ENCODE measurements at places on chromosomes 1 and 21.
A peak's percentile ranks its signal among the peaks of the same experiment; 100 is the strongest.

DNA sequence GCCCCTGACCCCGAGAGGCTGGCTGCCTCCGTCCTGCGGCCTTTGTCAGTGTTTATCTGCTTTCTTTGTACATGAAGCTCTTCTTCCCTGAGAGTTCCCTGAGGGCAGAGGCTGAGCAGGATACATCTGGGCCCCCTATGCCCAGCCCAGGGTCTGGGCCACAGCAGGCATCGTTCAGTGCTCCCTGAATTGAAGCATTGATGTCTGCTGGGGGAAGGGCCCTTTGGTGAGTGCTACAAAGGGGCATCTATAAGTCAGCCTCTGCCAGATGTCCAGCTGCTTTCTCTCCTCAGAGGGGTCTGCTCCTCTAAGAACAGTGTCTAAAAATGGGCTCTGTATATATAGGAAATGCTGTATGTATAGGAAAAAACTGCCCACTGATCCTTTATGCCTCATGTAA lies 2.1 kb downstream of the HEYL start:
- DNase-seq = no peak

DNA sequence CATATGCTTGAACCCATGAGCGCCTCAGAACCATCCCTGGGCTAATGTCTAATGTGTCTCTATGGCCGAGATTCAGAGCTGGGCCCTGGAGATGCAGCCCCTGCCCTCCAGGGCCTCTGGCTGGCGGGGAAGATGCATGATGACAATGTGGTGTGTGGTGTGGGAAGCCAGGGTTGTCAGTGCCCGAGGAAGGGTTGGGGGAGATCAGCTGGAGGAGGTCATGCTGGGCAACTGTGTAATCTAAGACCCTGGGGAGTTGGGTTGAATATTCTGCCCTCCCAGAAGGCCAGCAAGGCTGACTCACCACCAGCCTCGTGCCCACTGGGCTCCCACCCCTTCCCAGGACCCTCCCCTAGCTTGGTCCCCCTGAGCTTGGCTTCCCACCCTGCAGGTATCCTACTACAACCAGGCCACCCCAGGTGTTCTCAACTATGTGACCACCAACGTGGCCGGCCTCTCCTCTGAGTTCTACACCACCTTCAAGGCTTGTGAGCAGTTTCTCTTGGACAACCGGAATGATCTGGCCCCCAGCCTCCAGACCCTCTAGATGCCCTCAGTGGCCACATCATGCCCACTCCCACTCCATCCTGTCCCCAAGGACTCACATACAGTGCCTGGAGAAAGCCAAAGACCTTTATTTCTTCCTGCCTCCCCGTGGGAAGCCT lies 14.6 kb downstream of the FAM151A start:
- no peak for DNase-seq

- DNase-seq = peak; percentile 76
Observed at GRCh38 chr1:225425201-225425786, 2.5 kb downstream of the LBR start.

DNA sequence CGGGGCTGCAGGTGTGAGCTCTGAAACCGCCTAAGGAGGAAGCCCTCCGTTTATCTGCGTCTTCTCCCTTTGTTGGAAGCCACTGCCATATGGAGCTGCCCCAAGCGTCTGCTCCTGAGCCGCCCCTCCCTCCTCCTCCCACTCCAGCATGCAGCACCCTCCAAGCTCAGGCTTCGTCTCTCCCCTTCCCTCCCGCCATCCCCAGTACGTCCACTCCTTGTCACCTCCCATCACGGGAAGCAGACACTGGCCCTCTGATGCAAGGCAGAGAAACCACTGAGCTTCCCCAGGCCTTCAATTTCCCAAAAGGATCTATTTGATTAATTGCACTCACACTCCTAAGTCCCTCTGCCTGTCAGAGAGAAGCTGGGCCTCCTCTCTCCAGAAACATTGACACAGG lies 52.5 kb downstream of the NFASC start:
- no peak for DNase-seq

DNA sequence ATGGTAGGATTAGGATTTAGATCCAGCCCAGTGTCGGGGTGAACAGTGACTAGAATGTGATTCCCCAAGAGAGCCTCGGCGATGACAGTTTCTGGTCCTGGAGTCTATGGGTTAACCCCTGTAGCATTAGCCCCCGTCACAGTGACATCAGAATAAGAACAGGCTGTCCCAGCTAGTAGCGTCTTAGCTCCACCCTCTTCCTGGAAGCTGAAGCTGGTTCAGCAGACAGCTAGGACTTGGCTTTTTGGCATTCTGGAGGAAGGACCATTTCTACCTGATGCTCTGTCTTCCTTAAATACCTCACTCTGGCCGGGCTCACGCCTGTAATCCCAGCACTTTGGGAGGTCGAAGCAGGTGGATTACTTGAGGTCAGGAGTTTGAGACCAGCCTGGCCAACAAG lies 5.0 kb downstream of the NDUFS2 start:
- DNase-seq = no peak

DNA sequence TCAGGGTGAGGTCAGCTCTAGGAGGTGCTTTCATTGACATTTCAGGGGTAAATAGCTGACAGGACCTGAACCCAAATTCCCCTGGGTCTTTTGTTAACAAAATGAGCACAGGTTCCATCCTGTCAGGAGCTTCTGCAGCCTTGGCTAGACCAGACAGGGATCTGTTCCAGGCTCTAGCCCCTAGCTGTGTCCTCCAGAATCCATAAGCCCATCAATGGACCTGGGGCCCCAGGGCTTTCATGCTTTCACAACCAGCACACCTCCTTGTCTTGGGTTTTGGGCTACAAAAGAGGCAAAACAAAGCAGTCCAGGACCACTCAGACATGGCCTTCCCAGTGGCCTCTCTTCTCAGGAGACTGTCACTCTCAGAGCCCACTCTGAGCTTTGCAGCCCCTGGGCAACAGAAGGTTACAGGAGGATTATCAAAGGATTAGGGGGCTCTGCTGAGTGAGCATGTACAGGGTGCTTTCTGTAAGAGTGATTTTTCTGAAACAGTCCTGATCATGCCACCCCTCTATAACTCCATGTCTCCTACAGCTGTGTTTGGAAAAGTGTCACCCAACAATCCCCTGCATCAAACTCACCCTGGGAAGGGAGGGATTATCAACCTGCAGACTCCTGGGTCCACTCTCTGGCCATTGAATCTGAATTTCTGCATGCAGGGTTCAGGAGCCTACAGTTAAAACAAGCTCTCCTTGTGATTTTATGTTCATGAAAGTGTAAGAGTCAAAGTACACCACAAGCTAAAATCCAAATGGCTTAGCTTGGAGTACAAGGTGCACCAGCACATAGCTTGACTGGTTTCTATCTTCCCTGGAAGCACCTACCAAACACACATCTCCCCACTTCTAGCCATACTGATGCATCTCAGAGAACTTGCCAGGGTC lies 67.7 kb upstream of the GCLM start:
- no peak for DNase-seq

DNA sequence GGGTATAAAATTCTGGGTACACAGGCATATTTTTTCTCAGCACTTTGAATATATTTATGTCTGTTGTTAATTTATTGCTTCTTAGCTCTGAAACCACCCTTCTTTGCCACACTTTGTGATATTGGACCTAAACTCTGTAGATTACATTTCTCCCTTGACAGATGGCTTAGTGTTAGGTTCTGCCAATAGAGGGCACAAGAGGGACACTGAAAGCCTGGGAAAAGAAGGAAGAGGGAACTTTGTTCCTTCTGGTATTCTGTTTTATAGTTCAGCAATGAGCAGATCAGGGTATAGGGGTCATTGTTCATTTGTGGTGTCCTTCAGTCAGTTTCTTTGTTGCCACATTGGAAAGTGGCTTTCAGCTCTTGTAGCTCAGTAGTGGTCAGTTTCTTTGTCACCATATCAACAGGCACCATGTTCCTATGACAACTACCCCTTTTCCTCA lies 423.5 kb upstream of the PROX1 start:
- DNase-seq = no peak

DNA sequence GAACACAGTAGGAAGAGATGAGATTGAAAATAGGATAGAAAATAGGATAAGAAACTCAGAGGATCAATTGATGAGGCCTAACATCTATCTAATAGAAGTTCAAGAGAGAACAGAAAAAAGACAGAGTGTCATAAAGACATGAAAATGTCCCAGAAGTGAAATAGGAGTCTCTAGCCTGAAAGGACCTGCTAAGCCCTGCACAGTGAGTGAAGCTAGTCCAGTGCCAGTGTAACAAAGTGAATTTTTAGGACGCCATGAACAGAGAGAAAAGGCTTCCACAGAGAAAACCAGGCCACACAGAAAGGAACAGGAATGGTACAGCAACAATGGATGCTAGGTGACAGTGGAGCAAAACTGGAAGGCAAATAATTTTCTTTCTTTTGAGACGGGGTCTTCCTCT lies 20.3 kb upstream of the LSS start:
- DNase-seq = no peak

- no peak for DNase-seq
Observed at GRCh38 chr1:187275985-187276575, 447.3 kb downstream of the PLA2G4A start.

DNA sequence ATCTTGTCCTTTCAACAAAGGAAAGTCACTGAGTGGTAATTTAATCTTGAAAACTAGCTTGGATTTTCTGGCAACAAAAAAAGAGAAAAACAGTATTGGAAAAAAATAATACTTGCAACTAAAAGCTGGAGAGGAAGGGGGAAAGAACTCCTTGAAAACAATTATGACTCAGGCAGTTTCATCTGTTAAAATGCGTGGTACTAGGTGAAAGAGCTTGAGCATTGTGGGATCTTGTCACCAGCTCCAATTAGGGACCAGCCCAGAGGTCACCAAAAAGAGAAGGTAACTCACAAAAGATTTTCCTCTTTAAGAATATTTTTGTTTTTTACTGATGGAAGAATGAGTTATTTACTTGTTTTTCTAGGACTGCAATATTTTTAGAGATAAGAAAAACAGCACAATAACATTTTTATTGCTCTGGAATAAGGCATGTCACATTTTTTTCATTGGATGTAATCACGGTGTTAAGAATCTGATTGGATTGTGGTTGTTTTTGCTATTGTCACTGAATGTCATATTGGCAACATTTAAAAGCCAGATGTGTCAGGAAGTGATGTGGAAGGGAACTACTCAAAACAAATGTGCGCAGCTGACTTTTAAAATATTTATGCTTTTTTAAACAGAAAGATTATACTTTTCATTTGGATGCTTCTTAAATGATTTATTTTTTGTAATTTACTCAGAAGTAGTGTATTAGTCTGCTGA lies 78.5 kb upstream of the ADAMTS5 start:
- no peak for DNase-seq

DNA sequence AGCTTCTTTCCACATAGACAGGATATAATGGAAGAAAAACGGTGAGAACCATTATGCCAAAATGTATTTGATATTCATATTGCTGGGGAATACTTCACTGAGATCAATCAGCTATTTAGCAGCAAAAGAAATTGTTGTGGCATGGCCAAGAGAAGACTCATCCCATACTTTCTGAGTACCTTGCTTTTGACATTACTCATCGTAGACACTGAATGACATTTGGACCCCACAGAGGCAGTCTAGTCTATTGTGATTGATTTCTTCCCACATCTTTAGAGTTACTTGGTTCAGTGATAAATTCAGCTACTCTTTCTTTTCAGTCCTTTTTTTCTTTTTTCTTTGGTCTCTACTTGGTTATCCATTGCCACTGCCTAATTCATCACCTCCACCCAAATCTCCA lies 22.1 kb downstream of the ATP1B1 start:
- no peak for DNase-seq

- DNase-seq = peak; percentile 17
Observed at GRCh38 chr1:64000021-64000420, 203.4 kb upstream of the UBE2U start.

DNA sequence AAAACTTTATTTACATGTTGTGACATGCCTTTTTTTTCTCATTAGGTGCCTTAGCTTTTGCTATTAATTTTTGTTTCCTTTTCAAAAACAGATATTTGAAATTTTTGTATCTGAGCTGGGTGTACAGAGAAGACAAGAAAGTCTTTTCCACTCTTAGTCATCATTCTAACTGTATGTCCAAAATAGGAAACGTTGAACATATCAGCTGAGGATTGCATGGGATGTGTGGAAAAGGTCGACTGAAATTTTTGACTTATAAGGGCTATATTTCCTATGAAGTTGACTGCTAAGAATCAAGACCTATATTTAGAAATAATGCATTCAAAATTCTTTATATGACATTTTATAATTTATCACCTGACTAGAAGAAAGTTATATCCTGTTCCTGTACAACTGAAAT lies 270.0 kb upstream of the ZRANB2 start:
- DNase-seq = peak; percentile 83

GRCh38 chr1:55171694-55172093 lies 43.5 kb downstream of the USP24 start:
- DNase-seq = no peak

- no peak for DNase-seq
Observed at GRCh38 chr1:38498686-38499085, 360.9 kb downstream of the RRAGC start.

DNA sequence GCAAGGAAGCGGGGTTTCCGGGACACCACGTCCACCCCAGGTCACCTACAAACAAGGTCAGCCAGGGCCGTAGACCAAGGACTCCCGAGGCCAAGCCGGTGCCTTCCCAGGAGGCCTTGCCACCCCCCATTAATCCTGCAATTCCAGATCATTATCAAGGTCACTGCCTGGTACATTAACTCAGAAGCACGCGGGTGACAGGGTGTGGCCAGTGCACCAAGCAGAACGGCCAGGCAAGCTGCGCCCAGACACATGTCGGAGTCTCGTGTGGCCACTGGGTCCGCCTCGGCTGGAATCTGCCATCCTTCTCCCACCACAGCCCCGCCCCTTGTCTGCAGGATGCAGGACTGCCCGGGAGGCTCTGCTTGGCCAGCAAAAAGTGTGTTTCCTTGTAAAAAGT lies 144.7 kb downstream of the PRDM16 start:
- DNase-seq = no peak
